ENCODE measurements at places on chromosomes 7 and 10.

DNA sequence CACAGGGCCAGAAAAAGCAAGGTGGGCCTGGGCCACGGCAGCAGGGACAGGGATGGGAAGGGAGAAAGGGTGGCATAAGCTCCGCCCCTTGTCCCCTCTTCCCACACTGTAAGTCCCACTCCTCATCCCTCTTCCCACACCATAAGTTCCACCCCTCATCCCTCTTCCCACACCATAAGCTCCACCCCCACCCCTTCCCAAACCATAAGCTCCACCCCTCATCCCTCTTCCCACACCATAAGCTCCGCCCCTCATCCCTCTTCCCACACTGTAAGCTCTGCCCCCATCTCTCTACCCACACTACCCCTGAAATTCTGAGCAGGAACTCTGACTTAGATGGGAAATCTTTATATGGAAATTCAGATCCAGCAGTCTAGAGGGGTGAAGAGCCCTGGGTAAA is 55.7 kb downstream of the HSPA12A start:
- DNase-seq, result no peak

GRCh38 chr7:71267734-71268469 is 136.0 kb downstream of the GALNT17 start:
- DNase-seq, result no peak

DNA sequence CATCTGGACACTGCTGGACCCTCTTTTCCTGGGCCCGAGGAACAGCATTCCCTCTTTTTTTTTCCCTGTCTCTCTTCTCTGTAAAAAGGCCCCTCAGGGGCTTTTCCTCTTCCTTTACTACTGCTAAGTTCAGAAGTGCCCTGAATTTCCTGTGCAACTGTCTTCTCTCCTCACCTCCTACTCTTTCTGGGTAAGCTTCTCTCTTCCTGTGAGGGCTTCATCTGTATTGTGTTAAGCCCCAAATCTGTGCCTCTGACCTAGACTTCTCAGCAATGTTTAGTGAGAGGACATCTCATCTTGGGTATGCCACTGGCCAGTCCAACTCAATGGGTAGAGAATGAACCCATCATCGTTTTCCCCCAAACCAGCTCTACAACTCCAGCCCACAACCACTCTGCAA is 174.2 kb downstream of the PTEN start:
- no peak for DNase-seq

GRCh38 chr10:70816220-70816894 is 609 bp downstream of the SGPL1 start:
- peak; percentile 16 for DNase-seq

- no peak for DNase-seq
These were observed 429.0 kb upstream of the LRGUK start for GRCh38 chr7:133698127-133698526.

DNA sequence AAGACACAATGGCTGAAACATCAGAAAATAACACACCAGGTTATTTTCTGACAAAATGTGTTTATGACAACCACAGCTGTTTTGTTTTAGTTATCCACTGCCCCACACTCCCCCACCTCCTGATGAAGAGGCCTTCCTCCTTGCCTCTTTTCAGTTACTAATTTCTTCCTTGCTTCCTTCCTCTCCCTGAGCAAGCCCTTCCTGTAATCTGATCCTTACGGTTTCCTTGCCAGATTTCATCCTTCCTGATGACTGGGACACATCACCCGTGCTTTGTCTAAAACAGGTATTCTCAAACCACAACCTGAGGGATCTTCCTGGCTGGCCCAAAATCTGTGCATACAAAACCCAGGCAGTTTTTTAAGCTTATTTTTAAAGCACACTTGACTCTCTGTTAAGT is 39.4 kb downstream of the CHST15 start:
- DNase-seq, result no peak

GRCh38 chr10:18906636-18907035 is 142.0 kb upstream of the MALRD1 start:
- no peak for DNase-seq

DNA sequence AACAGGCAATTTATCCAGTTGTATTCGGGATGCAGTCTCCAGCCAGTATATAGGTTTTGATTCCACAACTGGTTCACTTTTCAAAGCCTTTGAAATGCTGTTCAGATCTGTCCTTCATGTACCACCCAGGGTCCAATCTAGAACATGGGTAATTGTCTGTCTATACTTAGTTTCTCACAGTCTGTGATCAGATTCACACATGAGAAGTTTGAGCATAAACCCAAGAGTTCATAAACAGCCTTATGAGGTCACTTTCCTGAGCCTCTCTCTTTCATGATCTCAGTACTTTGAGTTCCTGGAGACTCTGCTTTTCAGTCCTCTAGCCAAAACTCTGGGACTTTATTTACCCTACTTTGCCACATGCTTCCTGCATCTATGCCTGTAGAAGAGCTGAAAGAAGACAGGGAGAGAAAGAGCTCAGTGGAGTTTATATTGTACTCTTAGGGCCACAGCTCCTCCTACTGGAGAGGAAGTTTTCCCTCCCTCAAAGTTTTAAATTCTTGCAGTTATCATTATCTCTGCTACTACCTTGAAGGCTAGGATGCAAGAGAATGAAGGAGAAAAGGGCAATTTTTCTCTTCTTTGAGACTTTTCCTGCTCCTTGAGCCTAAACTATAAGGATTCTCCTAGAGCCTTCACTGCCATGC is 172.0 kb downstream of the ZEB1 start:
- no peak for DNase-seq

- no peak for DNase-seq
These were observed 53.8 kb downstream of the PDGFA start for GRCh38 chr7:465710-466400.

GRCh38 chr10:99341860-99342490 is 12.8 kb downstream of the CNNM1 start:
- DNase-seq, result no peak

GRCh38 chr7:157150882-157151281 is 12.2 kb downstream of the UBE3C start:
- DNase-seq, result no peak

DNA sequence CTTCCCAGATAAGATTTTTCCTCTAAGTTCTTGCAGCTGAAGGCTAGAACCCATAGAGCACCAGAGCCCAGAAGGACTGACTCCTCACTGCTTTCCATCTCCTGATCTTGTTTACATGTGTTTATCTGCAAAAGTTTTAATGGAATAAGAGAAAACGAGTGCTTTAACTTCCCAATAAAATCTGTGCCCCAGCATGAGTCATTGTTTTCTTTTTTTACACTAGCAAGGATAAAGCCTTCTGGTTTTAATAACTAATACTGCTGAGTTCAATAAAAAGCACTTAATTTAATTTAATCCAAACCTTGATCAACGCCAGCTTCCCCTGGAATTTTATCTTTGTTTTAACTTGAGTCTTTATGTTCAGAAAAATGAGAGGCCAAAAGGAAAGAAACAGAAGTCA is 227.6 kb downstream of the HPSE2 start:
- no peak for DNase-seq

GRCh38 chr10:3468919-3469638 is 296.5 kb upstream of the PITRM1 start:
- no peak for DNase-seq

- DNase-seq, result no peak
These were observed 827.0 kb upstream of the LRRTM3 start for GRCh38 chr10:66098595-66099480.

DNA sequence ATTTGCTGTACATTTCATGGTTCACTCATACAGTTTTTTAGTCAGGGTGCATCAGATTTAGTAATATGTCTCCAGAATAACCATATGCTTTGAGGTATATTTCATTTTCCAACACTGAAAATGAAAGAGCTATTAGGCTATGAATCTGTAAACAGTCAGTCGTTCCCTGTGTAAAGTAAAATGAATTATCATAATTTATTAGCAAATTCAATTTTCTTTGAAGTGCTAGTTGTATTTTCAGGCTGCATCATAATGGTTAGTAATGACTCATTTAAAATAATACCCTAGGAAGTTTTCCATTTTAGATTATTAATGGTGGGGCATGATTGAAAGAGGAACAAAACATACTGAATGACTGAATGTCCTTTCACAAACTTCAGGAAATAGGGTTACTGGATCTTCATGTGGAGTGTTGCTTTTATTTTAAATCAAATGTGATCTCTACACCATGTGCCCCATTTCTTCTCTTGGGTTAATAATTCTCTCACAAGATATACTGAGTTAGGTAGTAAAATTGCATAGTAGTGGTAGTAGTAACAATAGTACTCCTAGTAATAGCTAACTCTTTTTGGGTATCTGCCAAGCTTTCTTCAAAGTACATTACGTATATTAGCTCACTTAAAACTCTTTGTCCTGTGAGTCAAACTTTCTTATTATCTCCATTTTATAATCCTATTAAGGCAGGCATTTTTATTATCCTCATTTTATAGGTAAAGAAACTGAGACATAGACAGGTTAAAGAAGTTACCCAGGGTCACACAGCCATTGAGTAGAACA is 476.5 kb downstream of the SUGCT start:
- DNase-seq, result no peak

All from stimulated activated CD4-positive, alpha-beta T cell treated with anti-CD3 and anti-CD28 coated beads, Interleukin-1b, Interleukin-23, amount 100 ng/mL, for 4 hours (primary cell).